ENCODE measurements at places on chromosomes 13 and 19. TPM values are rescaled to one million over a fixed set of nuclear protein-coding genes. Genes with fewer than 3 reads are reported as not detected.

ZNF665 gene
- 2.9 TPM for total RNA-seq

CLDND2 gene
- total RNA-seq = not detected

ATP8A2 gene
- 0.23 TPM for total RNA-seq

TJP3 gene
- 1.7 TPM for total RNA-seq

MBD3L3 gene
- not detected for total RNA-seq

ZNF43 gene
- 2.0 TPM for total RNA-seq

KIR2DL4 gene
- not detected for total RNA-seq

ZNF844 gene
- total RNA-seq = 0.30 TPM

MTUS2 gene
- total RNA-seq = not detected

DEDD2 gene
- 42.2 TPM for total RNA-seq

Data from hair follicular keratinocyte (primary cell).